ENCODE measurements at places on chromosomes 1 and 21.
A peak's percentile ranks its signal among the peaks of the same experiment; 100 is the strongest.

DNA sequence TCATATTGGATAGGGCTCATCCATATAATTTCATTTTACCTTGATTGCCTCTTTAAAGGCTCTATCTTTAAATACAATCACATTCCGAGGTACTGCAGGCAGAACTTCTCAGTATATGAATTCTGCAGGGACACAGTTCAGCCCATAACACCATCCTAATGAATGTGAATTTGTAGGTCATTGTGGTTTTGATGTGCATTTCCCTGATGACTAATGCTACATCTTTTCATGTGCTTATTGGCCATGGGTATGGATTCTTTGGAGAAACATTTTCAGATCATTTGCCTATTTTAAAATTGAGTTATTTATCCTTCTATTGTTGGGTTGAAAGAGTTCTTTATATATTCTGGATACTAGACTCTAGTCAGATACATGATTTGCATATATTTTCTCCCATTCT lies 9.6 kb upstream of the RPS6KC1 start:
- no peak for DNase-seq

GRCh38 chr1:17635811-17636210 lies 96.3 kb downstream of the ARHGEF10L start:
- DNase-seq = no peak

DNA sequence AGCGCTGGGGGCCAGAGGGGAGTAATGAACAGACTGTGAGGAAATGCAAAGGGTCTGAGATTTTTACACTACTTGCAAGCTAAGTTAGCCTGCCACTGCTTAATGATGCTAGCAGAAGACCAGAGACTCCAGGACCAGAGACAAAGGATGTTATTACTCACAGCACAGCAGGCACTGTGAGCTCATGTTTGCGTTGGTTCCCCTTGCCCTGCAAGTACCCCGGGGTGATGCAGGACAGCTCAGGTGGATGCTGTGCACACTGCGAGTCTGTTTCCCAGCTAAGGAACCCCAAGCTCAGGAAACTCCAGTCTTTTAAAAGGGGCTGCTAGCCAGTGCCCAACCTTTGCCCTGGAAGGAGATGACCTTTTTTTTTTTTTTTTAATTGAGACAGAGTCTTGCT lies 1.2 kb downstream of the FHAD1 start:
- DNase-seq = no peak

GRCh38 chr1:154791292-154792166 lies 78.6 kb downstream of the KCNN3 start:
- DNase-seq = peak; percentile 59

GRCh38 chr21:26748066-26748465 lies 97.1 kb downstream of the ADAMTS1 start:
- no peak for DNase-seq

- DNase-seq = no peak
Observed at GRCh38 chr1:157034137-157034800, 11.3 kb downstream of the ARHGEF11 start.

- DNase-seq = no peak
Observed at GRCh38 chr1:211287218-211287617, 28.1 kb downstream of the RCOR3 start.

DNA sequence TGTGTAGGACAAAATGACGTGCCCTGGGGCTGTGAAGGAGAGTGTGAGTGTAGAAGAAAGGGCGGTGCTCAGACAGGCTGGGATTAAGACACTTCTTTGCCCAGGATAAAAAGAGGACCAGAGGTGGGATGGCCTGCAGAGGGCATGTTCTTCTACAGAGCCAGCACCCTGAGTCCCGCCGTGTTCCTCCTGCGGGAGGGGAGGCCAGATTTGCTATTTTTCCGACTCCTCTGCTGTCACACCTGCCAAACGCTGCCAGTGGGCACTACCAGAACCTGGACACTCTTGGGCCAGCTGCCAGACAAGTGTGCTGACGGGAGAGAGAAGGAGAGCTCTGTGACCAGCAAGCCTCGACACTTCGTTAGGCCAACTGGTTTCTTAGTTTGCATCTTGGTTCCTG lies 206.4 kb downstream of the PLD5 start:
- DNase-seq = no peak

- no peak for DNase-seq
Observed at GRCh38 chr1:183674339-183674738, 21.2 kb upstream of the APOBEC4 start.

GRCh38 chr1:113007706-113008364 lies 51.8 kb upstream of the SLC16A1 start:
- DNase-seq = no peak

DNA sequence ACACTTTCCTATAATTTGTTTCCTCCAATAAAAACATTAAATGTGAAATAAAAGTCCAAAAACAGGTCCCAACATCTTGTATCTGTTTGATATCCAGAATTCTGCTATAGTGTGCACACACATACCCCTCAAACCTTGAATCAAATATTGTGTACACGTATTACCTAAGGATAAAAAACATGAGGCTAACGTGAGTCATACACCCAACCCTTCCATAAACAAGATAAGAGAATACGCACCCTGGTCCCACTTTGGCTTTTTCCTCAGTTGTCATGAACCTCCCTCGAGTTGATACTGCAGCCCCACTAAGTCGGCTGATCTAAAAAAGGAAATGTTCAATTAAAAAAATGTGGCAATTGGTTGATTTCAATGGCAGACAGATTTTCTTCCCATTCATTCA lies 5.2 kb downstream of the KHDC4 start:
- DNase-seq = no peak

DNA sequence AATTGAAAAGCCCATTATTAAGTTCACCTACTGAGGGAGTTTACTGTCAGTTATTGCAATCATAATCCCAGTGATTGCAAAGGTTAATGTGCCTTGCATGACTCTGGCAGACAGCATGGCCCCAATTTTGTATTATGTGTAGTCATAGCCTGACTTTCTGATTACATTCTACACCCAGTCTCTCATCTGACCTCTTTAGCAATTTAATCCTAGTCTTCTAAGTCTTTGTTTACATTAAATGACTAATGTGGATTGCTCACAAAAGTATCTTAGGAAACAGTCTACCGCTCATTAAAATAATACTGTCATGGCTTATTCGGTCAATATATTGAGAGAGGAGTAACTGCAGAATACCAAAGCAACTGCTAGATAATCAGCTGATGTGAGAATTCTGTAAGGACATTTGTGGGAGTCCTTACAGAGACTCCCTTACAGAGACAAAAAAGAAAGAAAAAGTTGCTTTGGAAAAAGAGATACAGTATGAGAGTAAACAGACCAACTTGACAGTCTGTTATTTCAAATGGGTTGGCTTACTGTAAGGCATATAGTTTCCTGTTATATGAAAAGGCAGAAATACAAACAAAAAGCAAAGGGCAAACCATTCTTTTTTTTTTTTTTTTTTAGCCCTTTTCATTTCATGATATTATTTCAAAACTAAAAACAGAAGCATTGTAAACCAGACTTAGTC lies 42.8 kb downstream of the SMG7 start:
- DNase-seq = no peak

DNA sequence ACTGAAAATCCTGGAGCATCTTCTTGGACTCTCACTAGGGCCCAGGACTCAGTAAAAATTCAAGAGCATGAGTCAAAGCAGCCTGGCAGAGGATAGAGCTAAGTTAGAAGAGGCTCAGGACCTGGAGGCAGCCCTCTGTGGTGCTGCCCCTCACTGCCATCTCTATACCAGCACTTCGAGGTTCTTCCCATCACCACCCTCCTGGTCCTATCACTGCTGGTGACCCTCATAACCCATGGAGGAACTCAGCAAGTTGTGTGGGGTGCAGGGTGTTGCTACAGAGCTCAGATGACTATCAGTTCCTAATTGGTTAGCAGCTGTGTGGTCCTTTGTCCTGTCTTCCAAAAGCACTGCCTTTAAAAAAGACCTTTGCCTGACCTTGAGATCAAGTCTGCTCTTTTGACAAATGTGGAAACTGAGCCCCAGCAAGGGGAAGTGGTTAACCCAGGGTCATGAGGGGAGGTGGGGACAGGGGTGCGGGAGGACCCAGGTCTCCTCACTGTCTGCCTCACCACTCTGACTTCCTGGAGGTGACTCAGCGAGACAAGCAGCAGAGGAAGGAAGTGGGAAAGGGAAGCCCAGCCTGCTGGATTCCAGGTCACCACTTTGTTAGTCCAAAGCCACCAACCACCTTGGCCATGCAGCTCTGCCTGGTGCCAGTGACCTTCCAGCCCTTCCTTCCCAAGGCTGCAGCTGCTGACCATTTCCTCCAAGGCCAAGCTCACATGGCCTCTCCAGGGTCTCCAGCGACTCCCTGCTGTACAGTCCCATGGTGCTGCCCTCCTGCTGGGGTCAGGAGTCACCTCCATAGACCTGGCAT lies 199.4 kb upstream of the EDN2 start:
- no peak for DNase-seq

DNA sequence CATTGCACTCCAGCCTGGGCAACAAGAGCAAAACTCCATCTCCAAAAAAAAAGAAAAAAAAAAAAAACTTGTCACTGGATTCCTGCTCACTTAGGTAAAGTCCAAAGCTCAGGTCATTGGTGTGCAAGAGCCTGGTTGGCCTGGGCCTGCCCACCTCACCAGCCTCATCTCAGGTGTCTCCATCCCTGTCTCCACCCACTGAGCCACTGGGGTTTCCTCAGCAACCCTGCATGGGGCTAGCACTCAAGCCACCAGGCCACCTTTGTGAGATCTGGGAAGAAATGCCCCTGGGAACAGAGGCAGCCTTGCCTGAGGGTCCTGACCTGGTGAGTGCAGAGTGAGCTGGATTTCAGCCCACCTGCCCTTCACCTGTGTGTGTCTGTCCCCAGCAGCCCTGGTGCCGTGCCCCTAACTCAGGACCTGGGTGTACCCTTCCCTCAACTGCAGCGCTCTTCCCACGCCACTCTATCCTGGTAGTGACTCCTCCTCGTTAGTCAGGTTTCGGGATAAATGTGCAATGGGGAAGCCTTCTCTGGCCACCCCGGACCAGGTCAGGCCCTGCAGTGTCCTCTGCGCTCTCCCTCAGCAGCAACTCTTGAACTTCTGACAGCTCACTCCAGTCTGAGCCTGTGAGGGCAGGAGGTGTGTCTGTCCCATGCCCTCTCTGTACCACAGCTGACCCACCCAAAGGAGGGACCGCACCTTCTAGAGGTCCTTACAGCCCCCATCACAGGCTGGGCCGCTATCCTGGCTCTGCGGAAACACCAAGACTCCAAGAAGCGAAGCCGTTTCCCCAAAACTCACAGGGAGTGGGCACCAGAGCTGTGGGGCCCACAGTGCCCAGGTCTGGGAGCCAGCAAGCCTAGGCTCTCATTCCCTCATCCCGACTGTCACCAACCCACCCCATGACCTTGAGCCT lies 3.3 kb downstream of the PDZK1IP1 start:
- no peak for DNase-seq

DNA sequence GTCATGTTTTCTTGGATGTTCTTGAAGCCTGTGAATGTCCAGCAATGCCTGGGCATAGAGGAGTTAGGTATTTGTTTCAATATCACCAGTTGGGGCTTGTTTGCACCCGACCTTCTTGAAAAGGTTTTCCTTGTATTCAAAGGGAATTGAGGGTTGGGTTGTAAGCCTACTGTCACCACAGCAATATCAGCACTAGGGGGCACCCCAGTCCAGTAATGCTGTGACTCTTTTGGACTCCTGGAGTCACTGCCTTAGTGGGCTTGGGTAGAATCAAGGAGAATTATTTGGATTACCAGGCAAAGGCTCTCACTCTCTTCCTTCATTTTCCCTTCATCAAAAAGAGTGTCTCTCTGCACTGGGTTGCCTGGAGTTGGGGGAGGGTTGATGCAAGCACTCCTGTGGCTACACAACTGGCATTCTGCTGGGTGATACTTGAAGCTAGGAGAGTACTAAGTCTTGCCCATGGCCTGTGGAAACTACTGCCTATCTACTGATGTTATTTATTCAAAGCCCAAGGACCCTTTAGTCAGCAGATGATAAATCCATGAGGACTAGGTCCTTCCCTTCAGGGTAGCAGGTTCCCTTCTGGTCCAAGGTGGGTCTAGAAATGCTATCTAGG lies 34.5 kb downstream of the OR10R2 start:
- DNase-seq = peak; percentile 10

- no peak for DNase-seq
Observed at GRCh38 chr1:164771041-164771618, 212.1 kb downstream of the PBX1 start.

- no peak for DNase-seq
Observed at GRCh38 chr1:181219938-181220337, 131.4 kb downstream of the IER5 start.

GRCh38 chr1:209670441-209671082 lies 4.7 kb upstream of the G0S2 start:
- DNase-seq = no peak

DNA sequence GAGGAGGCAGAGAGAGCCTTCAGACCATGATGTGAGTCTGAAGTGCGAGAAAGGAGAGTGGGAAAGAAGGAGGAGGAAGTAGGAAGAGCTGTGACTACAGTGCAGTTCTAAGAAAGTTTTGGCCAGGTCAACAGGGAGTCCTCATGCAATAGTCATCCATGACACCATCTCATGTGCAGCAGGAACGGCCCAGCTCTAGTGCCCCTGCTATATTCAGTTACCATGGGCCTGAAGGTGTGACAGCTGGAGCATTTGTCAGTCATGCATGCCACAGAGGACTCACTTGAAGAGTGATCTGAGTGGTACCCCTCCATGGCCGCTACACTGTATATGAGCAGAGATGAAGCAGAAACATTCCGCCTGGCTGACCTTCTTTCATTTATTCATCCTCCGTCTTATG lies 77.9 kb downstream of the OMA1 start:
- no peak for DNase-seq

DNA sequence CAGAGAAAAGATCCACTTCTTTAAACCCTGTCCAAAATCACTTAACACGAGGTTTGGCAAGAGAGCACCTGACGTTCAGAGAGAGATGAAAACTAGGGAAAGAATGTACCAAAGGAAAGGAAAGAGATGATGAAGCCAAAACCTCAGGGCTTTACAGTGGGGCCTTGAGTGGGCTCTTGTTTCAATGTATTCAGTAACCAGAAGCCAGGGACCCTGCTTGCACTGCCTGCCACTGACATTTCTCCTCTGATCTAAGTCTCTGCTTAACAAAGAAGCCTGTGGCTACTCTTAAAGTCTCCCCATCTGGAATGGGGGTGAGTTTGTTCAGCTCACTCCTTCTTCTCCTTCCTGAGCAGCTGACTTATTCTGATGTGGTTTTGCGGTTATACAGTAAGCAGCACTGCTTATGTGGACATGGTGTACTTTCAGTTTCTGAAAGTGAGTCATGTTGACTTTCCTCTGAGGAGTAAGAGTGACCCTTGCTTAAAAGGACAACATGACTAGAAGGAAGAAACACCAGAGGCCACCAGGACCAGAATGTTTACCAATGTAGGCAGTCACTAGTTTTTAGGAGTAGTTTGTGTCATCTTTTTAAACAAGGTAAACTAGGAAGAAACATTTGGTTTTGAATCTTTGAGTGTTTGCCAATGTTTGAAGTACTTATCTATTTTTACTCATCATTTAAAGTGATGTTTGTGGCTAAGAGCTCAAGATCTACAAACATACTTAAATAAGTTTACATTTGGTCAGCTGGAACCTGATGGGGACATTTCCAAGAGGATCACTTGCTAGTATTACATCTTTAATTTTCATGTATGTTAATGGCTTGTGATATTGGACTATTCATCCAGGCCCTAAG lies 87.4 kb downstream of the FASLG start:
- DNase-seq = no peak

Measured in T-helper 17 cell (primary cell).